ENCODE measurements at places on chromosomes 4 and X.

DNA sequence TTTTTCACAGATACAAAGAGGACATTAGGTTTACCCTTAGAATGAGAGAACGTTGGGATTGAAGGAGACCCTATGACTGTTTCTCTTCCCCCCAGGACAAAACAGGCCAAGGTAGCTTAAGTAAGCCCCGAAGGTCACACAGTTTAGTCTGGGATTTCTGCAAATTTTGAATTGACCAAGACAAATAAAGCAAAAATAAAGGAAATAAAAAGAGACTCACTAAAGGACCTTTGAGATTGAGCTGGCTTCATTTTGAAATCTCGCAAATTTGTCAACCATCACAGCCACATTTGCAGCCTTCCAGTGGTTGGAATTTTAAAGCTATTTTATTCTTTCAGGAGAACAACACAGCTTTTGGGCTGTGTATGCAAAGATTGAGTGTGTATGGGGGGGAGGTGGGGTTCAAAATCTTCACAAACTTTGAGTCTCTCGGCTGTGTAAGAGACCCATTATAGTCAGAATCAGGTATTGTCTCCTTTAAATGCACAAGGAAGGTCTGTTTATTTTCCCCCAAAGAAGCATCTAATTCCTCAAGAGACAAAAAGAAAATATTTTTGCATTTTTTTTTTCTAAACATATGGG lies 4.2 kb downstream of the TMSB4X start:
- H3K27ac ChIP-seq: peak overlapping the region; percentile 78
- peak overlapping the region; percentile 46 for H3K4me3 ChIP-seq
- no peaks in the 10 kb centered on the region for H3K27me3 ChIP-seq
- H3K36me3 ChIP-seq: peaks cover 13% of the 10 kb centered on the region
- DNase-seq: no peak

GRCh38 chr4:26510334-26510964 lies 20.2 kb upstream of the CCKAR start:
- H3K36me3 ChIP-seq: no peaks in the 10 kb centered on the region
- no peaks in the 10 kb centered on the region for H3K4me1 ChIP-seq
- no peaks in the 10 kb centered on the region for H3K27me3 ChIP-seq
- H3K27ac ChIP-seq: no peak overlapping the region
- no peak for DNase-seq

- H3K4me3 ChIP-seq: no peak overlapping the region
- H3K4me1 ChIP-seq: no peaks in the 10 kb centered on the region
- no peak overlapping the region for H3K27ac ChIP-seq
- no peak for DNase-seq
Measured at GRCh38 chrX:115011428-115011827, 6.0 kb downstream of the IL13RA2 start.

GRCh38 chr4:127188847-127189246 lies 443.9 kb upstream of the INTU start:
- no peak for DNase-seq
- H3K27ac ChIP-seq: no peak overlapping the region
- H3K27me3 ChIP-seq: no peaks in the 10 kb centered on the region
- H3K4me1 ChIP-seq: no peaks in the 10 kb centered on the region
- H3K4me3 ChIP-seq: no peak overlapping the region

DNA sequence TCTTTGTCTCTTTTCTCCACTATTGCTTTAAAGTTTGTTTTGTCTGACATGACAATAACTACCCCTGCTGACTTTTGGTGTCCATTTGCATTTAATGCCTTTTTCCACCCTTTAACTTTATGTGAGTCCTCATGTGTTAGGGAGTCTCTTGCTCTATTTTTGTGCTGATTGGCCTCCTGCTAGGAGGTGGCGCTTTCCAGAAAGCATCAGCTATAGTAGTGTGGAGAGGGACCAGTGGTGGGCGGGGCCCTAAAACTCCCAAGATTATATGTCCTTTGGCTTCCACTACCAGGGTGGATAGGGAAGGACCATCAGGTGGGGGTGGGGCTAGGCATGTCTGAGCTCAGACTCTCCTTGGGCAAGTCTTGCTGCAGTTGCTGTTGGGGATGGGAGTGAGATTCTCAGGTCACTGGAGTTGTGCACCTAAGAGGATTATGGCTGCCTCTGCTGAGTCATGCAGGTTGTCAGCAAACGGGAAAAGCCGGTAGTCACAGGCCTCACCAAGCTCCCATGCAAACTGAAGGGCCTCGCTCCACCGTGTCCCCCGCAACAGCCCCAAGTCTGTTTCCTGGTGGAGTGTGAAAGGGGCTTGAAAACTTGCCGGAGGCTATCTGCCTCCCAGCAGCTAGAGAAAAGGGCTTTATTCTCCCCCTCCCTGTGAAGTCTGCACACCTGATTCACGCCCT lies 156.3 kb downstream of the CPEB2 start:
- H3K27me3 ChIP-seq: no peaks in the 10 kb centered on the region
- no peak overlapping the region for H3K4me3 ChIP-seq
- H3K4me1 ChIP-seq: no peaks in the 10 kb centered on the region
- no peaks in the 10 kb centered on the region for H3K36me3 ChIP-seq
- no peak overlapping the region for H3K27ac ChIP-seq

- H3K27me3 ChIP-seq: no peaks in the 10 kb centered on the region
- no peaks in the 10 kb centered on the region for H3K4me1 ChIP-seq
- no peak overlapping the region for H3K27ac ChIP-seq
- no peak overlapping the region for H3K4me3 ChIP-seq
Measured at GRCh38 chr4:182185491-182185890, 57.7 kb upstream of the TENM3 start.

- no peak overlapping the region for H3K4me3 ChIP-seq
- no peaks in the 10 kb centered on the region for H3K4me1 ChIP-seq
- H3K36me3 ChIP-seq: no peaks in the 10 kb centered on the region
Measured at GRCh38 chrX:14738643-14739042, 134.2 kb downstream of the FANCB start.

- DNase-seq: no peak
- H3K4me1 ChIP-seq: no peaks in the 10 kb centered on the region
- no peak overlapping the region for H3K27ac ChIP-seq
- H3K4me3 ChIP-seq: no peak overlapping the region
- no peaks in the 10 kb centered on the region for H3K36me3 ChIP-seq
- H3K27me3 ChIP-seq: no peaks in the 10 kb centered on the region
Measured at GRCh38 chrX:152601848-152602616, 35.7 kb upstream of the GABRQ start.

- H3K4me1 ChIP-seq: peaks cover 20% of the 10 kb centered on the region
- H3K4me3 ChIP-seq: no peak overlapping the region
- DNase-seq: no peak
Measured at GRCh38 chr4:38313999-38314561, 349.9 kb upstream of the KLF3 start.

- H3K27ac ChIP-seq: peak overlapping the region; percentile 86
- no peaks in the 10 kb centered on the region for H3K36me3 ChIP-seq
- H3K4me3 ChIP-seq: peak overlapping the region; percentile 44
- peaks cover 3% of the 10 kb centered on the region for H3K4me1 ChIP-seq
- no peaks in the 10 kb centered on the region for H3K27me3 ChIP-seq
Measured at GRCh38 chrX:15336023-15336413, 695 bp upstream of the PIGA start.

DNA sequence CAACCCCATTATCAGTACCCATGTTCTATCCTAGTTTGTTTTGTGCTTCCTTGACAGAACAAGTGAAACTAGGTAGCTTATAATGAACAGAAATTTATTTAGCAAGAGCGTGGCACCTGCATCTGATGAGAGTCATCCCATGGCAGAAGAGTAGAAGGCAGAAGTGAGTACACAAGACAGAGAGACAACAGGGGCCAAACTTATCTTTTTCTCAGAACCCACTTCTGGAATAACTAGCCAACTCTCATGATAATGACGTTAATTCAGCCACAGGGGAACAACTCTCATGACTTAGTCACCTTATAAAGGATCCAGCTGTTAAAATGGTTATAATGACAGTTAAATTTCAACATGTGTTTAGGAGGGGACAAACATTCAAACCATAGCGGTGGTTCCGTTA lies 644.9 kb downstream of the TECRL start:
- DNase-seq: no peak
- H3K27me3 ChIP-seq: no peaks in the 10 kb centered on the region
- H3K27ac ChIP-seq: no peak overlapping the region
- H3K4me1 ChIP-seq: no peaks in the 10 kb centered on the region
- no peak overlapping the region for H3K4me3 ChIP-seq

- no peak overlapping the region for H3K4me3 ChIP-seq
- no peaks in the 10 kb centered on the region for H3K27me3 ChIP-seq
- DNase-seq: no peak
- no peaks in the 10 kb centered on the region for H3K36me3 ChIP-seq
- no peak overlapping the region for H3K27ac ChIP-seq
Measured at GRCh38 chr4:149296503-149296902, 519.1 kb downstream of the IQCM start.

- no peaks in the 10 kb centered on the region for H3K27me3 ChIP-seq
- H3K36me3 ChIP-seq: no peaks in the 10 kb centered on the region
- no peak for DNase-seq
- H3K27ac ChIP-seq: no peak overlapping the region
Measured at GRCh38 chr4:108567831-108568230, 52.5 kb upstream of the RPL34 start.

All from effector memory CD4-positive, alpha-beta T cell (primary cell).